ENCODE measurements at places on chromosomes 2 and 18.

- DNase-seq, result no peak
These were observed 40.2 kb upstream of the EML4 start for GRCh38 chr2:42128721-42129486.

- DNase-seq, result no peak
These were observed 253.9 kb upstream of the SIX2 start for GRCh38 chr2:45263147-45263546.

DNA sequence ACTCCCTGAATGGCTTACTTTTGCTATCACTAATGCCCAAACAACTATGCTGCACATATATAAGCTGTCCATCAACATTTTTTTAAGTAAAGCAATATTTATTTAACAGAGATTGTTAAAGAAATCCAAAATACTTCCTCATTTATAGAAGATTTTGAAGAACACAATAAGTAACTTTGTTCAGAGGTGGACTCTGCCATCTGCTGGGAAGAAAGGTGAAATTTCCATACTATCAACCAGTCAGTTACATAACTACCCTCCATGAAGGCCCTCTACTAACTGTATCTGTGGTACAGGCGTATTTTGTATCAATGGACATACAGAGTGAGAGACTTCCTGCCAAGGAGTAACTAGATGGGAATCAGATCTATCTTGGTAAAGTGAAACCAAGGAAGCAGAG, 106.0 kb downstream of the DTNB start:
- DNase-seq, result no peak

DNA sequence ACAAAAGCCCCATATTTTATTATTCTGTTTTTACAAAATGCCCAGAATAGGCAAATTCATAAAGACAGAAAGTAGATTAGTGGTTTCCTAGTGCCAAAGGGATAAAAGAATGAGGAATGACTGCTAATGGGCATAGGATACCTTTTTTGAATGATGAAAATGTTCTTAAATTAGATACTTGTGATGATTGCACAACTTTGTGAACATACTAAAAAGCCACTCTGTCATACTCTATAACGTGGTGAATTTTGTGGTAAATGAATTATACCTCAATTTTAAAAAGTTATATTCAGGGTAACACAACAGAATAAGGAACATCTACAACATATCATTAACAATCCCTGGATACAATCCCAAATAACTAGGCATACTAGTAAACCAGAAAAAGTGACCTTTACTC, 9.1 kb upstream of the FBLN7 start:
- DNase-seq, result no peak

DNA sequence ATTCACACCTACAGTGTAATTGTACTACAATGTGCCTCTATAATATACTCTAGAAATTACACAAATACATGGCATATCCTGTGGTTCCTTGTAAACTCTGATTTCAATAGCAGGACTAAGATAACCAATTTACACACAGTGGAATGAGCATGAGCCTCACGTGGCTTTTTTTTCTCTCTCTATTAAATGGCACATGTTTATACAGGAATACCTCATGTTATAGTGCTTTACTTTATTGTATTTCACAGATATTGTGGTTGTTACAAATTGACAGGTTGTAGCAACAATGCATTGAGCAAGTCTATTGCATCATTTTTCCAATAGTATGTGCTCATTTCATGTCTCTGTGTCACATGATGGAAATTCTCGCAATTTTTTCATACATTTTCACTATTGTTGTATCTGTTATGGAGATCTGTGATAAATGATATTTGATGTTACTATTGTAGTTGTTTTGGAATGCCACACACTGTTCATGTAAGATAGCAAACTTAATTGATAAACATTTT, 260.0 kb downstream of the FSIP2 start:
- no peak for DNase-seq

GRCh38 chr2:196183172-196183473, 11.7 kb upstream of the STK17B start:
- DNase-seq, result no peak

DNA sequence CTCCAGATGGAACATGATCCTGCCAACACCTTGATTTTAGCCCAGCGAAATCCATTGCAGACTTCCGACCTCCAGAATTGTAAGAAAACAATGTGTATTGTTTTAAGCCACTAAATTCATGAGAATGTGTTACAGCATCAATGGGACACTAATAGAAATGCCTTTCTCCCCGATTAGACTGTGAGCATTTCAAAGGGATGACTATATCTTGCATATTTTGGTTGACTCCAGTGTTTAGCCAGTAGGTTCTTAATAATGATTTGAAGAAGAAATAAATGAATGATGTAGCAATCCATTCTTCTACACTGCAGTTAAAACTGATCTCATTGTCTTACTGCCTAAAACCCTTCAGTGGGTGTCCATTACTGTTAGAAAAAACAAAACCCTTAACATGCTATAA, 67.4 kb upstream of the ACVR1C start:
- no peak for DNase-seq

GRCh38 chr2:108906403-108907077, 82.5 kb downstream of the EDAR start:
- no peak for DNase-seq

GRCh38 chr2:19247186-19247585, 111.2 kb downstream of the OSR1 start:
- DNase-seq, result no peak

GRCh38 chr2:1282552-1282951, 130.7 kb upstream of the TPO start:
- DNase-seq, result no peak

- DNase-seq, result no peak
These were observed 295.4 kb upstream of the NETO1 start for GRCh38 chr18:73163236-73163635.

DNA sequence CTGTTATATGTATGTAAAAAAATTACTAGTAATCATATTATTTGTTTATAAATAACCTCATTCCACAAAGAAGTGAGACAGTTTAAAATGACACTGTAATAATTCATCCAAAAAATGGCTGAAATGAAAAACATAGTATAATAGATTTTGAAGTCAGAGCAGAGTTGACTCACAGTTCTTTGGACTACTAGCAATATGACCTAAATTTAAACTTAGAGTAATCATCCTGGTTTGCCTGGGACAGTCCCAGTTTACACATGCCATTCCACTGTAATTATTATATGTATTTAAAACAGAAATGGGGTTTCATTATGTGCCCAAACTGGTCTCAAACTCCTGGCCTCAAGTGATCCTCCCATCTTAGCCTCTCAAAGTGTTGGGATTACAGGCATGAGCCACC, 48.3 kb downstream of the CCDC88A start:
- no peak for DNase-seq

- no peak for DNase-seq
These were observed 633 bp upstream of the ILKAP start for GRCh38 chr2:238203973-238204683.

DNA sequence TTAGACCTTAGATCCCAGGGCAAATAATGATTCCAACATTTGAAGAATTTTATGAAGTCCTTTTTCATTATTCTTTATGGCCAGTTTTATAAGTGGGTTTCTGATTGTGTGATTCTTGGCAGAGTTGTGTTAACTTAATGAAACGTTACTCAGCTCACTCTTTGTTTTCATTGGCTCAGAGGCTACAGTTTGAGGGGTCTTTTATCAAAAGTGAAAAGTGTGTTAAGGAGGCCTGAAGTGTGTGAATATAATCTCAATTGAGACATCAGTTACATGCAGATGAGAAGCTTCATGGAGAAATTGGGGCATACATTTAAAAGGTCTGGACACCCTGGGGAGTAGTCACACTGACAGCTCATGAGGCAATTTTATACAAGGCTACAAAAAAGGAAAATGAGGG, 74.6 kb downstream of the ASXL3 start:
- DNase-seq, result no peak

GRCh38 chr2:63755216-63755615, 86.5 kb upstream of the UGP2 start:
- no peak for DNase-seq

DNA sequence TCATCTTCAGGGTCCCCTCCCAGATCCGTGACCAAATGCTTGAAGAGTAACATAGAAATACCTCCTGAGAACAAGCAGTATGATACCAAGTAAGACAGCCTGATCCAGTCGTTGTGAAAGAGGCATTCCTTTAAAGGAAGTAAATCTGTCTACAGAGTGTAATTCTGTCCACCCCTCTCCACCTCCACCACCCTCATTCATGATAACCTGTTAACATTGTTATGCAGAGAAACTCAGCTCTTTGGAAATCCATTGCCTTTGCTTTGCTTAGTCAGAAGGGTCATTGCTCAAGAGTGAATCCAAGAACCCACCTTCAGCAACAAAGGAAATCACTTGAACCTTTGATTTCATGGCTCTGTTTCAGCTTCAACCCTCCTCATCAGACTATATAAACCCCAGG, 155.6 kb downstream of the CYP26B1 start:
- no peak for DNase-seq

GRCh38 chr2:98598781-98599428, 9.4 kb downstream of the COA5 start:
- DNase-seq, result no peak

DNA sequence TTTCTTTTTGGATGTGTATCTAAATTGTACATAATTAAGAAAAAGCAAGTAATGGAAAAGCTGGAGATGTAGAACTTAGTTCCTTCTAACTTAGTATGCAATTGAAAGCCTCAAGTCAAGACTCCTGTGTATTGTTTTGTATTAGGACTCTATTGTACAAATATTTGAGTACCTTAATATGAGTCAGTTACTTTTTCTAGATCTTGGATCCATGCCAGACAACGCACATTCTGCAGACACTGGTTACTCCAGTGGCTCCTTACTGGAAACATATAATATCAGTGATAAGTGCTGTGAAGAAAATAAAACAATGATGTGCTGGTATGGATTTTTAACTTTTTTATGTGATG, 1.5 kb downstream of the SLC39A10 start:
- DNase-seq, result no peak

DNA sequence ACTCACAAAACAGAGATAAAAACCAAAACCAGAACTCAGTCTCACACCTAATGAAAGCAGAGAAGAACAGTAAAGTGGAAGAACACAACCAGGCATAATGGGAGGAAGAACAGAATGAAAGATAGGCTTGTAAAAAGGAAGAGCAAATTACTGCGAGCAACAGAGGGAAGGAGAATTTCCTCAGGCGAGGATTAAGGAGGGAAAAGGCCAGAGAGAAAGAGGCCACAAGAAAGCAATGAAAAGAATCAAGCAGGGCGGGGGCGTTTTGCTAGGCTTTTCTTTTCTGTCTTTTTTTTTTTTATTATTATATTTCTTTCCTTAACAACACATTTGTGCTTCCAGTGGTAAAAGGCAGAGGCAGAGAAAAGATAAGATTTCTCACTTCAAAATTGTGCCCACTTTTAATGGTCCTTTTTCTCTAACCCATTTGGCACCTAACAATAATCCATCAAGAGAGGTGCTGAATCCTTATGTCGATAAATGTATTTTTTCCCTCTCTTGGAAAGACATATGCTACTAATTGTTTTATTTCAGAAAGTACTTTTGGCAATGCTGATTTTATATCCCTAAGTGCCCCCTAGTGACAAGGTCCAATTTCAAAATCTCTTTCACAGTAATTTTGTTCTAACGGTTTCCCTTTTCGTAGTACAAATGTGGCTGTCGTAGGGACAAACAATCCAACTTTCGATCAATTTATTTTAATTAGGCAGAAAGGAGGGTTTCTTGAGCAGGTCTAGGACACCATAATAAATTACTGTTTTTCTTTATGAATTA, 138.7 kb upstream of the AQP4 start:
- no peak for DNase-seq

GRCh38 chr2:10150436-10150835, 27.9 kb downstream of the RRM2 start:
- DNase-seq, result no peak

DNA sequence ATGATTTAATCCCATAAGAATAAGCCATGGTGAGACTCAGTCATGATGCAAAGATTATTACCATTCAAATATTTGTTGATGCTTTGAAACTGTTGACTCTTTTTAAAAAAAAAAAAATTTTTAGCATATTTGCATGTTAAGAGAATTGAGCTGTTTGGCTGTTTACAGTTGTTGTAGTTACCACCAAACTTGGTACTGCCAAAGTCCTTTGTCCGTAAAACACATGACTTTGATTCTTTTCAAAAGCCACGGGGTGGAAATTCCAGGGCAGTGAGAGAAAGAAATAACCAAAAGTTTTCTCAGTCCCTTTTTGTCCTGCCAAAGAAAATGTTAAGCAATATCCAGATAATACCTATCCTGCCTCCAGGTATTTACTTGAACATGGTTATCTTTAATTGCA, 474.8 kb downstream of the METTL4 start:
- no peak for DNase-seq

DNA sequence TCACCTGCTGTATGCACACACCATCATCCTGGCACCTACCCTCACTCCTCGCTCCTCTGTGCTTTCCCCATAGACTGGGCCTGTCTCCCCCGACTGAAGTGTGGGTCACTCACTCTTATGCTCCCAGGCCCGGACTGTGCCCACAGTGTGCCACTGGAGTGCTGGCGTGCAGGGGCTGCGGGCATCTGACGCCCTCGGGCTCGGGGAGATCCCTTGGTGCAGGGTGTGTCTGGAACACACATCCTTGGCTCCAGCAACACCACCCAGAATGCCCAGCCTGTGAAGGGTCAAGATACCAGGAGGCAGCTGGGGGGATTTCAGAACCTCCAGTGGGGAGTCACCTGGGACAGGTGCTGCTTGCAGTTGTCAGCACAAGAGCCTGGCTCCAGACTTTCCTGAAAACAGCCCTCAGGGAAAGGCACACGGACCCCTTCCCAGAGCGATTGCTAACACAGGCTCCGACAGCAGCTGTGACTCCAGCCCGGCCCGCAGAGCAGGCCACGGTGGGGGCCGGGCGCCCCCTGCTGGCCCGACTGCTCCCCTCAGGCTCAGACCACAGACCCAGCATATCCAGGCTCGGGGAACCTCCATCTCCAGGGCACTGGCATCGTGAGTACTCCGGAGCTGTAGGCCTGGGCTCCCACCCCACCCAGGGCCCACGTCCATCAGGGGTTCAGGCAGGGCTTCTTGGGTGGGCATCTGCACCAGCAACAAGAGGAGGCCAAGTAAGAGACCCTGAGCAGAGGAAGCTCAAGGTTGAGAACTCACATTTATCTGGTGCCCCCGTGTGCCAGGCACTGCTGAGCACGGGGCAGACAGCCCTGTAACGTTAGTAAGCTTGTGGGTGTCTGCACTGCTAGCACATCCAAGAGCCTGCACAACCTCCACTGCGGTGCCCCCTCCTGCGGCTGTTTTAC, 8.6 kb downstream of the HS1BP3 start:
- DNase-seq, result peak; percentile 54

- no peak for DNase-seq
These were observed 93.8 kb downstream of the LYPD6B start for GRCh38 chr2:149132339-149132738.

DNA sequence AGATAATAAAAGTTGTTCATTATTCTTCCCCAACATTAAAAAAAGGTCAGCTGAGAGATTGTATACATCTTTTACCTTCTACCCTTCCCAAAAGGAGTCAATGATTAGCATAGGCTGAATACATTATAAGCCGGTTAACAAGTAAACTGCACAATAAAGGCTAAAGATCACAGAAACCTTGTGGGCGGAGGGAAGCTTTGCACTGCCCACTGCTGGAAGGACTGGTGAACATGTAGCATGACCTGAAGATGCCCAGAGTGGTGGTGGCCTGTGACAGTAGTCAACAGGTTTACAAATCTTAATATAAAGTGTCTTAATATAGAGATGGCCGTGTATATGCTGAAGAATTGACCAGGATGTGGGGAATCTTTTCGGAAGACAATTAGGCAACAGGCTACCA, 35.6 kb downstream of the ARL5A start:
- no peak for DNase-seq
